ENCODE measurements at places on chromosomes 12 and 14.

- peak; percentile 13 for DNase-seq
Observed at GRCh38 chr12:90152897-90153624, 444.4 kb upstream of the ATP2B1 start.

DNA sequence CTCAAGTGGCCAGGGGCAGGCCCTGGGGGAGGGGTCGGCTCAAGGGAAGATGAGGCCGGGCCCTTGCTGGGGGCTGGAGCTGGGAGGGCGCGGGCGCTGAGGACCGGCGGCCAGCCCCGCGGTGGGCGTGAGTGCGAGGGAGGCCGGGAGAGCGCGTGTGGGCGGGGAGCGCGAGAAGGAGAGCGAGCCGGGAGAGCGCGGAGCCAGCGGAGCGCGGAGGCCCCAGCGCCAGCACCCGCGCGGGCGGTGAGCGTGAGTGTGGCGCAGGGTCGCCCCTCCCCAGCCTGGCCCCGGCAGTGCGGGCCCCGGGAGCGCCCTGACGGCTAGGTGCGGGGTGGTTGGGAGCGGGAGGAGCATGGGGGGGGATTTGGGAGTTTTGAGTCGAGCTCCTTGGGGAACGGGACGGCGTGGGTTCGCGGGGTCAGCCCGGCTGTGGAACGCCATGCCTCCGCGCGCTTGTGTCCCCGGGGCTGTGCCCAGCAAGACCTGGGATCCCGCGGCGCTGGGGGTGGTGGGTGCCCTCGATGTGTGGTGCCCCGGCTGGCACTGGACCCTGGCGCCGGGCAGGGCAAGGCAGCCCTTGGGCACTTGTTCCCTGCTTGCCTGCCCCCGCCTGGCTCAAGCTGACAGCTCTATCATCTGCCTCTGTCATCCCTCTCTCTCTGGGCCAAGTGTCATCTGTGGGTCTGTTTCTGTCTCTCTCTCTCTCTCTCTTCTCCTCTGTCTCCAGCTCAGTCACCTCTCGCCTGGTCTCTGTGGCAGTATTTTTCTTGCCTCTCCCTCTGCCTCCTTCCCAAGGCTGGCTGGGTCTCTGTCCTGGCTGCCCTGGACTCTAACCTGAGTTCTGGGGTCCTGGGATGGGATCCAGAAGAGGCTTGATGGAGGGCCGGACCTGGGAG, at the start of gene LBHD2:
Gene LBHD2, plus strand, starts transcription at position 190 of the 899 bp plus-strand sequence. CDS start 1,803 bp downstream, outside the sequence.
- no peak for DNase-seq

GRCh38 chr12:89669197-89669596, 39.4 kb downstream of the ATP2B1 start:
- DNase-seq, result no peak

- DNase-seq, result no peak
Observed at GRCh38 chr14:39568809-39569538, 136.7 kb upstream of the FBXO33 start.

DNA sequence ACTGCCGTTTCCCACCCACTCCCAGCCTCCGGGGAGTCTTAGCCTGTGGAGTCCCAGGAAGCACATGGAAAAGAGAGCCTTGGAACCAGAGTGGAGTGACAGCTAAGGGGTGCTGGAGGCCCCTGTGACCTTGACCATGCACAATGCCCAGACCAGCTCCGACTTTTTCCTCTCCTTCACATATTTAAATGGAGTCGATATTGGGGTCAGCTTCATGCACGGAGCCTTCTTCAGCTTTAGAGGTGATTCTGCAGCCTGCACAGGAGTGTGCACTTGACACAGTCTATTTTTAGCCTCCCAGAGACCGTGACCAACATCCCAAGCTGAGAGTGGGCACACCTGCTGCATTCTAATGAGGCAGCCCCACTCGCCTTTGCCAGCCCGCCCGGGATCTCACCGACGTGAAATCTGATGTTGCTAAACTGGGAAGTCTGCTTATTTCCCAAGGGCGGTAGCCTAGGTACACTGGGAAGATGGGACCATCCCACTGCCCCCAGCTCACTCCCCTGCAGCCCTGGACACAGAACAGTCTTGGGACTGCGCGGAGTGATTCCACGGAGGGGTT, 47.5 kb downstream of the PRMT8 start:
- DNase-seq, result no peak

GRCh38 chr14:64463195-64463594, 2.1 kb upstream of the AKAP5 start:
- DNase-seq, result no peak

- no peak for DNase-seq
Observed at GRCh38 chr14:91333650-91334039, 84.0 kb downstream of the CCDC88C start.

DNA sequence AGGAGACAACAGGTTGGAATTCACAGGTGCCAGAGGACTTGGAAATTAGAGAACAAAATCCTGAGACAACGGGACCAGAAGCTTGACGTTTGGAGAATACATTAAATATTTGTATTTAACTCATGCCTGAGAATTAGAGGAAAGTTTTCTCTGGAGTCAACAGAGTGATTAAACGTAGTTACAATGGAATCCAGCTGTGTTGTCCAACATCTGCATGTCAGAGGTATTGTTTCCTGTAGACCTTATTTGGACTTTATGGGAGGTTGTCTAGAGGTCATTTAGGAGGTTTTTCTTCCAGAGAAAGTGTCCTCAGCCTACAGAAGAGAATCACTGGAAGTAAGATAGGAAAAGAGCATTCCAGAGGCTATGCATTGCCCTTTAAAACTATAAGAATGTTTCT, 45.1 kb upstream of the RERGL start:
- DNase-seq, result no peak

DNA sequence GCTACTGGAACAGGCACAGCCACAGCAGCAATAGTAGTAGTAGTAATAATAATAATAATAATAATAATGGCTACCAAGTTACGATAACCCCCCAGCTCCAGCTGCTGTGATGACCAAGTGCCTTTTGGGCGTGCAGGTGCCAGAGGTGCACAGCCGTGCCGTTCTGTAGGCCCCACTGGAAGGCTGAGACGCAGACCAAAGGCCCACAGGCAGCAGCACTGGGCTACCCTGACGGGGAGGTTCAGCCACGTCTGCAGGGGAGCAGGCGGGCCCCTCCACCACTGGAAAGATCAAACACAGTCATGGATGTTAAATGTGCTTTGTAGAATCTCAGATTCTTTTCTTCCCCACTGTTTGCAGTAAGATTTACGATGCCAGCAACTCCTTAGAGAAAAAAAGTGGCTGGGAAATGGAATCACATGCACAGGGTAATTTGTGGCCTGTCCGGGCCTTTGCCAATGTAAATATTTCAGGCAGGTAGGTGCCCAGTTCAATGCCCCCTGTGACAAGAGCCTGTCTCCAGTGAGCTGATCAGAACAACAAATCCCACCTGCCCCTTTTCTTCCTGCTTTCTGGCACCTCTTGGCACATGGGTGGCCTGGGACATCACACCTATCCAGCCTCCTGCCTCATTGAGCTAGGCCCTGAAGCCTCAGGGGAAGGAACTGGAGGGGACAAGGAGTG, 32.6 kb downstream of the CCDC85C start:
- no peak for DNase-seq

DNA sequence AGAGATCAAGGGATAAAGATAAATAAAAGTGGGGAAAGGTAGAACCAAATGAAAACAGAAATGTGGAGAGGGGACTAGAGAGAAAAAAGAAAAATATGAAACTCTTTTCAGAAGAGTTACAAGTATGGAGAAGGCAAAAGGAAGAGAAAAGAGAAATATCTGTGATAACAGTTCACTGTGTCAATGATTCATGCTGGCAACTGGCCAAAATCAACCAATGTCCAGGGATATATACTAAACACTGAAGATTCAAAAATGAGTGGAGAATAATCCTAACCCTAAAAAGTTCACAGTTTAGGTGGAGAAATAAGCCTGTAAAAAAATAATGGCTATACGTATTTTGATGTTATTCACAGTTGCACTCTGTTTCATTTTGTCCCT, 372.3 kb upstream of the KITLG start:
- DNase-seq, result no peak

- no peak for DNase-seq
Observed at GRCh38 chr12:19848421-19848820, 409.1 kb downstream of the AEBP2 start.

GRCh38 chr12:14278294-14278953, 87.1 kb upstream of the ATF7IP start:
- DNase-seq, result no peak

DNA sequence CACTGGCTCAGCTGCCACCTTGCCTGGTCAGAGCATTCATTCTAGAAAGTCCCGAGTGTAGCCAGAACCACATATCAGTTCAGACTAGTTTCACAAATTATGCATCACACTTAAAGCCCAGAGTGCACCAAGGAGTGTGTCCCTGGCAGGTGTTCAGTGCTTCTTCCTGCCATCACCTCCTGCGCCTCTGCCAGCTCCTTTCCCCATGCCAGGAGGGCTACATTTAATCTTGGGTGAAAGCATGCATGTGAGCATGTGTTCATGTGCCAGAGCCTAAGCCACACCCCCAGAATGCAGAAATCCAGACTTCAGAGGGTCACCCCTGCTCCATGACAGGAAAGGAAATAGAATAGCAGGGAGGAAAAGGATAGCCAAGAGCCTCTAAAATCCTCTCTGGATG, 381.6 kb downstream of the DPF3 start:
- DNase-seq, result no peak

DNA sequence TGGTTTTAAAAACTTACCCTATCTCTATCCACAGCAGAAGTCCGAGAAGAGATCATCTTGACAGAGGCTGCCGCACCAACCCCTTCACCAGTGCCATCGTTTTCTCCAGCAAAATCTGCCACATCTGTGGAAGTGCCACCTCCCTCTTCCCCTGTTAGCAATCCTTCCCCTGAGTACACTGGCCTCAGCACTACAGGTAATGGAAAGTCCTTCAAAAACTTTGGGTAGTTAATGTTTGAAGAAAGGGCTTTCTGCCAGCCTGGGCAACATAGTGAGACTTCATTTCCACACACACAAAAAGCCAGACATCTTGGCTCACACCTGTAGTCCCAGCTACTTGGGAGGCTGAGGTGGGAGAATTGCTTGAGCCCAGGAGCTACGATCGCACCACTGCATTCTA, 41.6 kb upstream of the RIC8B start:
- DNase-seq, result no peak

GRCh38 chr12:50764286-50765094, 589 bp downstream of the ATF1 start:
- DNase-seq, result peak; percentile 54

GRCh38 chr14:70808416-70809224, 693 bp downstream of the MAP3K9 start:
- peak; percentile 37 for DNase-seq

GRCh38 chr14:36513451-36514277, 6.4 kb downstream of the NKX2-1 start:
- no peak for DNase-seq

- DNase-seq, result no peak
Observed at GRCh38 chr12:26918321-26919215, 19.2 kb downstream of the INTS13 start.

- DNase-seq, result no peak
Observed at GRCh38 chr12:51377099-51377984, 13.9 kb downstream of the GALNT6 start.

GRCh38 chr12:104524034-104524832, 67.5 kb downstream of the CHST11 start:
- no peak for DNase-seq

- peak; percentile 100 for DNase-seq
Observed at GRCh38 chr14:45134051-45134958, at the start of gene FKBP3. TSS of gene FKBP3 (minus strand) at chr14:45134481. CDS start at chr14:45134456, 25 bp downstream.

GRCh38 chr12:19639781-19640415, 200.6 kb downstream of the AEBP2 start:
- no peak for DNase-seq

DNA sequence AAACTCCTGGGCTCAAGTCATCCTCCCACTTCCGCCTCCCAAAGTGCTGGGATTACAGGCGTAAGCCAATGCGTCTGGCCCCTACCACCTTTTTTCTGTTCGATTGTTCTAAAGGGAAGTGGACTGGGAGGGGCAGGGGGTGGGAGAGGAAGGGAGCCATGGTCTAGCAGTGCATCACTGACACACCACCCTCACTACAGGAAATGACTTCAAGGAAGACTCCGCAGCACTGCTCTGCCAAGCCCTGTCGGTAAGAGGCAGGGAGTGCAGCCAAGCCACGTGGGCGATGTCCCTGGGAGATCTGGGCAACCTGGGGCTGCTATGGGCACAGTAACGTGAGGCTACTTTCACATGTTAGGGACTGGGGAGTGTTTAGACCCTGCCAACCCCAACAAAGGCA, 18.0 kb downstream of the LRRC74A start:
- DNase-seq, result peak; percentile 68

GRCh38 chr14:37047226-37047625, 125.2 kb downstream of the SLC25A21 start:
- DNase-seq, result no peak

DNA sequence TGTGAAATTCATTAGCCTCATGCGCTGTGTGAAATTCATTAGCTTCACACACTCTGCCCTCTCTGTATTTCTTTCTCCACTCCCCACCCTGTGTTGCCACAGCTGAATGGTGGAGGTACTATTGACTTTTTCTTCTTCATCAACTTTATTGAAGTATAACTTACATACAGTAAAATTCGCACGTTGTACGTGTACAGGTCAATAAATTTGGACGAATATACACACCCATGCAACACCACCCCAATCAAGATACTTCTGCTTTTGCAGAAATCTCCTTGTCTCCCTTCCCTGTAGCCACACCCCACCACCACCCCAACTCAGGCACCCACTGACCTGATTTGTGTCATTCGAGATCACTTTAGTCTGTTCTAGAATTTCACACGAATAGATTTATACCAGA, 51.8 kb downstream of the FBXL14 start:
- DNase-seq, result no peak

GRCh38 chr12:9662488-9662887, 7.0 kb upstream of the CLEC2D start:
- DNase-seq, result no peak

DNA sequence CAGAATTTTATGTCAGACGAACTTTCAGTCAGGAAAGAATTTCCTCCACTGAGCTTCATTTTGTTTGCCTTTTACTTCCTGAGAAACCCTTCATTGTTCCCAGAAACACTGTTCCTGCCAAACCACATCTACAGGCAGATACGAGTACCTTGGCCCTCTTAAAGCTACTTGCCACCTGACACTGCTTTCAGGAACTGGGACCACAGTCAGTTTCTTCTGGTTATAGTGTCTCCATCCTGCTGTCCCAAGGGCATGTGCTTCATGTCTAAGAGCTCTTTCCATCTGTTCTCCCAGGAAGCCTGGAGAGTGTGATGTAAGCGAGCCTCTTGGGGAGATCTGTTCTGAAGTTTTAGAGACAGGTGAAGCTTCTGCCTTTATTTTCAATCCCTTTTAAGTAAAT, 161.7 kb upstream of the PLEKHA5 start:
- no peak for DNase-seq

DNA sequence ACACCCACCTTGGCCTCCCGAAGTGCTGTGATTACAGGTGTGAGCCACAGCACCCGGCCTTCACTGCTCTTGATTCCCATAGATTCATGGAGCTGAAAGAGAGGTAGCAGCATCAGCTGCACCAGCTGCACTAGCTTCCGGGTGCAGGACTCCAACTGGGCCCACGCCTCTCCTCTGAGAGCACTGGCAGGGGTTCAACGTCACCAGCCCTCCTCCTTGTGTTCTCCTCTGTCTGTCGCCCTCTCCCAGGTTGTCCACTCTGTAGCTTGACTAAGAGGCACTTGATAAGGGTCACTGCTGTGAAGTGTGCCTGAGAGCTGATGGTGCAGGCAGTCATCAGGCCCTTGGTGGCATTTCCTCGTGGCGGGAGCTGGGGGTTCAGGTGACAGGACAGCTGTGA, 28.3 kb downstream of the MLXIP start:
- DNase-seq, result no peak

GRCh38 chr12:77166696-77167095, 101.3 kb upstream of the E2F7 start:
- no peak for DNase-seq
